Stimulated activated CD4-positive, alpha-beta T cell treated with anti-CD3 and anti-CD28 coated beads, Interleukin-15, amount 100 ng/mL, for 1 hour (primary cell): ENCODE measurements at places on chromosomes 11 and 22.

DNA sequence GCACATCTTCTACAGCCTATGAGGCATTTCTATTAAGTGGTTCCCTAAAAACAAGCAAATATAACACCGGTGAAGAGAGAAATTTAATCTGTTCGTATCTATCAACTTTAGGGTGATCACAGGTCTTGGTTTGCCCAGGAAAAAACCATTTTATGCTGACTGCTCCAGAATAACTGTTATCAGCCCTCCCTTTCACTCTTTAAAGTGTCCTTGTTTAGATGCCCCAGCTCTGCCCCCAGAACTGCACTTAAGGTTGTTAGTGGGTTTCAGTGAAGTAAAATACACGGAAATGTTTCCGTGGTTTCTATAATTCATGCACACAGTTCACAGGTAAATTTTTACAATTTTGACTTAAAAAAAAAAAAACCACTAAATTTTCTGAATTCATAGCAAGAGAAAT, 70.0 kb downstream of the NARS2 start:
- no peak for DNase-seq

DNA sequence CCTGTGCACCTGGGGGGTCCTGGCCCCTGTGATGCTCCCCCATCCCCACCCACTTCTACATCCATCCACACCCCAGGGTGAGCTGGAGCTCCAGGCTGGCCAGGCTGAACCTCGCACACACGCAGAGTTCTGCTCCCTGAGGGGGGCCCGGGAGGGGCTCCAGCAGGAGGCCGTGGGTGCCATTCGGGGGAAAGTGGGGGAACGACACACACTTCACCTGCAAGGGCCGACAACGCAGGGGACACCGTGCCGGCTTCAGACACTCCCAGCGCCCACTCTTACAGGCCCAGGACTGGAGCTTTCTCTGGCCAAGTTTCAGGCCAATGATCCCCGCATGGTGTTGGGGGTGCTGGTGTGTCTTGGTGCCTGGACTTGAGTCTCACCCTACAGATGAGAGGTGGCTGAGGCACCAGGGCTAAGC, 20.0 kb upstream of the TALDO1 start:
- no peak for DNase-seq

- no peak for DNase-seq
Measured at GRCh38 chr11:11813288-11813962, 28.3 kb upstream of the USP47 start.

DNA sequence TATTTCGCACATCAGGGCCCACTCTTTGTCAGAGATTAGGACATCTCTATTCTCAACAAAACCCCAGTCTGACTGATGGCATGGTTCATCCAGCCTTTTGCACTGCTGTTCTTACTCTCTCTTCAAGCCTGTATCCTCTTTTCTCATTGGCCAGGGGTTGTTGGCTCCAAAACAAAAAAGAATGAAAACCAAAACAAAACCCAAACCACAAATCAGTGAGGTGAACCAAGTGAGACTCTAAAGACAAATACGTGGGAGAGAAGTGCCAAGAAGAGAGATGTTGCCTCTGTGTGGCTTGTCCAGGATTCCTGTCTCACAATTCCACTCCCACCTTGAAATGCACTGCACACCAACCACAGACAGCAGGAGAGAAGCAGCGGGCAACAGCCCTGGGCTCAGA, 278.9 kb upstream of the NARS2 start:
- no peak for DNase-seq

DNA sequence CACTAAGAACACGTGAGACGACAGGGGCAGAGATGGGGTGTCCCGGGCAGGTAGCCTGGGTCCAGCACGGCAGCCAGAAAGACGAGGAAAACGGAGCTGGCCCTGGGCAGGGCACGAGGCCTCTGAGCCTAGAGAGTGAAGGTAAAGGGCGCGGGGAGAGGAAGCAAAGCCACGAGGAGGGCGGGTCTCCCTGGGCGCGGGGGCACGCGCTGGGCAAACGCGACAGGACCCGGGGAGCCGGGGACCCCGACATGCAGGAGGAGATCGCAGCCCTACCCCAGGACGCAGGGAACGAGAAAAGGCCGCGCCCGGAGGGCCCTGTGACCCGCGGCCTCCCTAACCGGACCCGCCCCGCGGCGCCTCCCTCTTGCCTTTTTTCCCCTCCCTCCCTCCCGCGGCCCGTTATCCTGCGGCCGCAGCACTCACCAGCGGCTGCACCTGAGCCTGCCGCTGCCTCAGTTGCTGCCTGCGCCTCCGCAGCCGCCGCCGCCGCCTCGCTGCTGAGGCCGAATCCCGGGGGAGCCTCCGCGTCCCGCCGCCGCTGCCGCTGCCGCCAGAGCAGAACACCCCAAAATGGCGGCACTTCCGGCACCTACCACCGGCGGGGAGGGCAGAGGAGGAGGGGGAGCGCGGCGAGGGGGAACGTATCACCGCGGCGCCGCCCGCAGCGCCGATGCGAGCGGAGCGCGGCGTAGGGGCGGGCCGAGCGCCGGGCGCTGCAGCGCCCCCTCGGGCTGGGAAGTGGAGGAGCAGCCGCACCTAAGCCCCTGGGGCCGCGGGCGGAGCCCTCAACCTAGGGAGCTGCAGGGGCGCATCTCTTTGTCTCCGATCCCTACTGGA, at the start of gene CELF1:
Gene CELF1, minus strand, starts transcription at position 567 of the 840 bp plus-strand sequence. CDS start 53,609 bp downstream, outside the sequence.
- DNase-seq: peak; percentile 87

DNA sequence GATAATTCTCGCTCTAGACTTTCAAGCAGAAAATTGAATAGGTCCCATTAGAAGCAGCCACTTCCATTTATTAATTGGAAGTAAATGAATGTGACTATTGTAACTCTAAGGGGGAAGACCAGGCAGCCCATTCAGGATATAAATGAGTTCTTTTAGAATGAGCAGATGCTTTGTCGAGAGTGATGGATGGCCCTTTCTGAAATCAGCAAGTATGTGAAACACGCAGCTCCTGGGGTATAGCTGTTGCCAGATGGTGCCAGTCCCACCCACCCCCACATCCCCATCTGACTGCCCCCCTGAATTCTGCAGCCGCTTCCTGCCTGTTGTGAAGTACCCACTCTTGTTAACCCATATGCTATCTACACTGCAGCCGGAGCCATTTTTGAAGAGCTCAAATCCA, 3.7 kb downstream of the SLC15A3 start:
- DNase-seq: no peak

DNA sequence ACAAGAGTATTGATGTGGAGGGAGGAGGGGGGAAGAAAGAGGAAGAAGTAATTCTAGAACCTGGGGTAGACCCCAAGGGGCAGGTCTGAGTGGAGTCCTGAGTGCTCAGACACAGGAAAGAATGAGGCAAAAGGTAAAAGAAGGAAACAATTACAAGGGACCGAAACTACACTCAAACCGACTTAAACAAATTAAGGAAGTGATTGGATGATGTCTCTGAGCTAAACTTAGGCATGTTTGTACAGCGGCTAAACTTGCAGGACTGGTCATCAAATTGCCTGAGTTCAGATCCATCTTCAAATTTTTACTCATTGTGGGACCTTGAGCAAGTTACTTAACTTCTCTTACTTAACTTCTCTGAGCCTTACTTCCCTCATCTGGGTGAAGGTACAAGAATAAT, 86.3 kb upstream of the LRRC55 start:
- no peak for DNase-seq

- DNase-seq: no peak
Measured at GRCh38 chr11:75154646-75155569, 4.0 kb downstream of the SLCO2B1 start.

DNA sequence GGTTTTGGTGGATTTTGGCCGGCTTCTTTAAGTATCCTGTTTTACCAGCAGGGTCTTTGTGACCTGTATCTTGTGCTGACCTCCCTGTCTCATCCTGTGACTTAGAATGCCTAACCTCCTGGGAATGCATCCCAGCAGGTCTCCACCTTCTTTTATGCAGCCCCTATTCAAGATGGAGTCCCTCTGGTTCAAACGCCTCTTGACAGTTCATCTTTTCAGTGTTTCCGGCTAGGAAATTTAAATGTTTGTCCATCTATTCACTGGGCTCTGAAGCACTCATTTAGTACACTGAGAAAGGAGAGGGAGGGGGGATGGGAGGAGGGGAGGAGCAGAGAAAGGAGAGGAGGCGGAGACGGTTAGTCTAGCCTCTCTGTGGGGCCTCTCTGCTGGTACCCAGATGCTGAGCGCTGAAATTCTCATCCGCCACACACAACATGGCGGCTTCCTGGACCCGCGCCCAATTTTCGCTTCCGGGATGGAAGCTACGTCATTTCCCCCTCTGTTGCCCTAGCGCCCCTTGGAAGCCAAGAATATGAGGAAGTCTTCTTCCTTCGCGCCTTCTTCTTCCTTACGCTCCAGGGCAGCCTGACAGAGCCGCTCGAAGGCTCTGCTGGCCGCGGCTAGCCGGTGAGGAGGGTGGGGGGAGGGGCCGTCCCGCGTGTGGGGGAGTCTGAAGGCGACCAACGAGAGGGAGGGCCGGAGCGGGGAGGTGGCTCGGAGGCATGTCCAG, 69.0 kb upstream of the SYT13 start:
- DNase-seq: peak; percentile 78

DNA sequence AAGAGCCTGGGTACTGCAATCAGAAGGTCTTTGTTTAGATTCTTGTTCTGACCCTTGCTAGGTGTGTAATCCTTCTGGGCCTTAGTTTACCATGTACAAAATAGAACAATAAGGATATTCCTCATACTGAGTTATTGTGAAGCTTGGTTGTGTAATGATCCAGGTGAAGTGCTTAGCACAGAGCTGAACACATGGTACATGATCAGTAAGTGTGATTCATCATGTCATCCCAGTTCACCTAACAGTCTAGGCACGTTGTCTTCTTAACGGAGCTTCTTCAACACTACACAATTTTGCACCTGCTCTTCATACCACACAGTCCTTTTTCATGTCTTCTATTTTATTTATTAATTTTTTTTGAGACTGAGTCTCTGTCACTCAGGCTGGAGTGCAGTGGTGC, 234.3 kb upstream of the TENM4 start:
- no peak for DNase-seq

- no peak for DNase-seq
Measured at GRCh38 chr11:96254087-96254486, 88.9 kb downstream of the MAML2 start.

- DNase-seq: no peak
Measured at GRCh38 chr11:76824980-76825725, 35.6 kb upstream of the ACER3 start.

DNA sequence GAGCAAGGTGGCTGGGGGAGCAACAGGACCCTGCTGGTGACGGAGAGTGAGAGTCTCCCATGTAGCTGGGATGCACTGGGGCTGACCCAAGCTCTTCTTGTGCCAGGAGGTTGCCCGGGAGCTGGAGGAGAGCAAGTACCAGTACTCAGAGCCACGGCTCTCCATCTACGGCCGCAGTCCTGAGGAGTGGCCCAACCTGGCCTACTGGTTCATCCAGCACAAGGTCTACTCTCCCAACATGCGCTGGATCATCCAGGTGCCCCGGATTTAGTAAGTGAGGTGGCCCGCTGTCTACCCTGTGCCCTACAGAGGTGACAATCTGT, 40.4 kb downstream of the AMPD3 start:
- DNase-seq: no peak

- DNase-seq: no peak
Measured at GRCh38 chr11:73762732-73763131, 1.9 kb upstream of the RAB6A start.

GRCh38 chr22:44154436-44154942, 26.2 kb upstream of the PARVG start:
- DNase-seq: no peak

GRCh38 chr11:14125529-14125928, 163.0 kb downstream of the SPON1 start:
- no peak for DNase-seq

DNA sequence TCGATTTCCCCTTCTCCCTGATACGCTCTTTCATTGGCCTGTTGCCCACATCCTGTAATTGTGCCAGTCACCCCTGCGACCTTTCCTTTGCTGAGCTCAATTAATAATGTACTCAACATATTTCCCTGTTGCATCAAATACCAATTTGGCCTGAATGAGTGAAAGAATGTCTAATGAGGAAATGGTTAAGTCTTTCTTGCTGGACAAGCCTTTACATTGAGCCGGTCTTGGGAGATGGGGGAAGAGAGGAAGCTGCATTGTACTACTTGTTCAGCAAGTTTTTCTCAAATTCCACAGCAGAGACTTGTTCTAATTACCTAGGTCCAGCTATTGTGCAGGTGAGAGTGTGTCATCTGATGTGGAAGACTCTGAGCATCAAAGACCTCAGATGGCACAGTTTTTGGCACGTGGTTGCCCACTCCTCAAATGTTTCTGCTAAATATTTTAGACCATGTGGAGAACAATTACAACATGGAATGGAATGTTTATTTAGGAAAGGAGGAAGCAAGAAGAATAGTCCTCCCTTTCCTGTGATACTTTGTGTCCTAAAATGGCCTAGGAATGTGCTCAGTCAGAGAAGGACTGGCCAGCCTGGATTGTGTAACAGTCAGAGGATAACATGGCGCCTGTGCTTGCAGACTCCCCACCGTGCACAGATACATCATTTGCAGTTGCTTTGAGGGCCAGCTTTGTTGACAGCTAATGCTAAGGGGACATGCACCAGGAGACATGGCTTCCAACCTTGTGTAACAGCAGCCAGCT, 129.5 kb upstream of the E2F8 start:
- DNase-seq: no peak

GRCh38 chr22:49725516-49725915, 102.2 kb downstream of the BRD1 start:
- DNase-seq: no peak

GRCh38 chr11:36402568-36403170, 106.6 kb downstream of the PRR5L start:
- DNase-seq: no peak

DNA sequence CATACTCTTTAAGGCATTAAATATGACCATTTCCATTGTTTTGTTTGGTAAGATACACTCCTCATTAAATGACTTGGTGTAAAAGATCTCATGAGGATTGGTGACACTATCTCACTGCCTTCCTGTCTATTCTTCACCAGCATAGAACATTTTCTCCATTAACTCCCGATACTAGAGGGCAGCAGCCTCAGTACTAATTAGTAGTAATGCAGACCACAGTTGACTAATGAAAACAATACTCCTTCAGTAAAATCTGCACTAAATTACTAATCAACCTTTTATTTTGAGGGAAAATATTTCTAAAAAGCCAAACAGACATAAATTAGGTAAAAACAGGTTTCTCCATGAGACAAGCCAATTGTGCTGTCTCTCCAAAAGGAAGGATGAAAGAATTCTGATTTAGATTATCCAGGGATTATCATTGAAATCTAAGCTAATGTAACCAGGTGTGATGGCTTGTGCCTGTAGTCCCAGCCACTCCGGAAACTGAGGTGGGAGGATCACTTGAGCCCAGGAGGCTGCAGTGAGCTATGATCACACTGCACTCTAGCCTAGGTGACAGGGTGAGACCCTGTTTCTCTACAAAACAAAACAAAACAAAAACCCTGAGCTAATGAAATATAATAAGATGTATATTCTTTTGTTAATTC, 9.4 kb downstream of the PGM2L1 start:
- DNase-seq: peak; percentile 13

GRCh38 chr11:126113515-126113957, 50.9 kb upstream of the CDON start:
- no peak for DNase-seq

- DNase-seq: no peak
Measured at GRCh38 chr22:47337161-47337621, 574.7 kb downstream of the TBC1D22A start.
